Activated naive CD8-positive, alpha-beta T cell treated with anti-CD3 and anti-CD28 coated beads, Interleukin-2, amount 50 U/mL, for 24 hours (primary cell): ENCODE measurements at places on chromosomes 7 and 10.

- H3K36me3 ChIP-seq: no peaks in the 10 kb centered on the region
- no peak overlapping the region for H3K4me3 ChIP-seq
- DNase-seq: no peak
- H3K27ac ChIP-seq: no peak overlapping the region
Observed at GRCh38 chr10:43671659-43672531, 23.2 kb upstream of the ZNF32 start.

- DNase-seq: no peak
- peaks cover 30% of the 10 kb centered on the region for H3K36me3 ChIP-seq
Observed at GRCh38 chr7:141549582-141549981, 1.6 kb upstream of the AGK start.

DNA sequence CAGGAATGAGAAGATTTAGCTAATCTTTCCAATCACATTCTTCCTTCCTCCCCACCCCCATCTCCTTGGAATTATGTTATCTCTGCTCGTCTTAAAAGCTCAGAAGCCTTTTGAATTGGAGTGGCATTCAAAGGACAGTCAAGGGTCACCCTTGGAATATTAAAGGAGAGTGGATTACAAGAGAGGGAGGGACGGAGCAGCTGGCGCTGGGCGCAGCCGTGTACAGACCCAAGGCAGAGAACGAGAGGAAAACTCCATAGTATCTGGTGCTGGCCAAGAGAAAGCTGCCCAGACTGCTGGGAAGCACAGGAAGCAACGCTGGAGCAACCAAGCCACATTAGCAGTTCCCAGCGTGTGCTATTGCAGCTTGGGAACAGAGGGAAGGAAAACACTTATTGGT lies 95.7 kb downstream of the POU6F2 start:
- no peaks in the 10 kb centered on the region for H3K27me3 ChIP-seq
- no peak overlapping the region for H3K4me3 ChIP-seq

DNA sequence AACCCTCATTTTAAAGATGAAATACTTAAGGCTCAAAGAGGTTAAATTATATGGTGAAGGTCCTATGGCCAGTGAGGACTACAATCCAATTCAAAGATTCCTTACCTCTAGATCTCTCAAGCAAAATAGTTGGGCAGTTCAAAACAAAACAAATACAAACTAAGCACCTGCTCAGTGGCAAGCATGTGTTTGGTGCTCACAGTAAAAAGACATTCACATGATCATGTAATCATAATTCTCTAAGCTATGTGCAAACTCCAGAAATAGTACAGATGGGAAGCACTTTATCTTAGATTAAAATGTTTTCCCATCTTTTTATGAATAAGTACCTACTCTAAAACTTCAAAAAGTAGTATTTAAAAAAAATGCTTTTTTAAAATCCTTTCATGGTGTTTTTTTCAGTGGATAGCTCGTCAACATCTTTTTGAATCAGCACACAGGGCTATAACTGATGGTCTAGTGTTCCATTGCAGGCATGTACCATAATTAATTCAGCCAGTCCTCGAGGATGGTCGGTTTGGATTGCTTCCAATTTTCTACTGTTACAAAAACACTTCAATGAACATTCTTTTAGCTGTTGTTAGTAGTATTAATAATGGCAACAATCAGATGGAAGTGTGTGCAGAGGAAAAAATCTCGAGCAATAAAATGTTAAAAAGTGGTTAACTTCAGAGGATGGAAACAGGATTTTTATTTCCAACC lies 58.4 kb downstream of the CHCHD3 start:
- H3K36me3 ChIP-seq: peaks cover 34% of the 10 kb centered on the region
- no peak overlapping the region for H3K4me3 ChIP-seq
- H3K27me3 ChIP-seq: no peaks in the 10 kb centered on the region
- no peak overlapping the region for H3K27ac ChIP-seq

- no peaks in the 10 kb centered on the region for H3K36me3 ChIP-seq
- peaks cover 22% of the 10 kb centered on the region for H3K4me1 ChIP-seq
- H3K4me3 ChIP-seq: no peak overlapping the region
- H3K27ac ChIP-seq: no peak overlapping the region
Observed at GRCh38 chr10:9069136-9069535, 1014.6 kb downstream of the GATA3 start.

- peaks cover 3% of the 10 kb centered on the region for H3K4me1 ChIP-seq
- peaks cover 24% of the 10 kb centered on the region for H3K27me3 ChIP-seq
- no peaks in the 10 kb centered on the region for H3K36me3 ChIP-seq
Observed at GRCh38 chr7:189719-190118, 2.7 kb upstream of the FAM20C start.

DNA sequence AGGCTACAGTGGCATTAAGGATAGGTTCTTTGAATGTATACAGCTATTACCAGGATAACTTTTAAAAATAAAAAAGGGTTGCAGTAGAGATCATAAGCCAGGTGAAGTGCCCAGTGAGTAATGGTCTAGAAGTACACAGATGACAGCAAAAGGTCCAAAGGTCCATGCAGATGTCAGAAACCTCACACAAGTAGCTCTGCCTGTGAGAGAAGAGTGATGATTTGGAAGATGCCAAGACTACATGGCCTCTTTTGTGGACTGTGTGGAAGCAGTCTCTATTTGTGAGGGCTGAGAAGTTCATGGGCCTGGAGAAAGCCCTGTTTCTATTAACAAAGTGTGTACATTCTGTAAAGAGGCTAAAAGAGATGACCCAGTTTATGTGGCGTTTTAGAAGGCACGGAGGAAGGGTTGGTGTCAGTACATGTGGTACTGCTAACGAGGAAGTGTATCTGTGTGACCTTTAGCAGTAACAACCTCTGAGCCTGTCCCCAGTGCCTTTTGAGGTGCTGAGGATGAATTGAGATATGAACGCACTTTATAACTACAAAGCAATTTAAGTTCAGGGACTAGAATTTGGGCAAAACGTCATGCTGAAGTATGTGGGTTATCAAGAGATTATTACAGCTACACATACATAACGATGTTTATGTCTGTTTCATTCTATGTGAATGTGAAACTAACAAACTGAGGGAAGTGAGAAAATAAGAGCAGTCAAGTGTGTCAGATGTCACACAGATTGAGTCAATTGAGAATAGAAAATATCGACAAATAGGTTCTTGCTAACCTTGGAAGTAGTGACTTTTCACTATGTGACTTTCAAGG lies 7.6 kb downstream of the CYCS start:
- peaks cover 58% of the 10 kb centered on the region for H3K4me1 ChIP-seq
- H3K4me3 ChIP-seq: peak overlapping the region; percentile 33
- H3K27me3 ChIP-seq: no peaks in the 10 kb centered on the region
- no peak for DNase-seq
- H3K27ac ChIP-seq: peak overlapping the region; percentile 64

- H3K4me3 ChIP-seq: no peak overlapping the region
Observed at GRCh38 chr7:29556405-29557195, 7.0 kb upstream of the PRR15 start.

DNA sequence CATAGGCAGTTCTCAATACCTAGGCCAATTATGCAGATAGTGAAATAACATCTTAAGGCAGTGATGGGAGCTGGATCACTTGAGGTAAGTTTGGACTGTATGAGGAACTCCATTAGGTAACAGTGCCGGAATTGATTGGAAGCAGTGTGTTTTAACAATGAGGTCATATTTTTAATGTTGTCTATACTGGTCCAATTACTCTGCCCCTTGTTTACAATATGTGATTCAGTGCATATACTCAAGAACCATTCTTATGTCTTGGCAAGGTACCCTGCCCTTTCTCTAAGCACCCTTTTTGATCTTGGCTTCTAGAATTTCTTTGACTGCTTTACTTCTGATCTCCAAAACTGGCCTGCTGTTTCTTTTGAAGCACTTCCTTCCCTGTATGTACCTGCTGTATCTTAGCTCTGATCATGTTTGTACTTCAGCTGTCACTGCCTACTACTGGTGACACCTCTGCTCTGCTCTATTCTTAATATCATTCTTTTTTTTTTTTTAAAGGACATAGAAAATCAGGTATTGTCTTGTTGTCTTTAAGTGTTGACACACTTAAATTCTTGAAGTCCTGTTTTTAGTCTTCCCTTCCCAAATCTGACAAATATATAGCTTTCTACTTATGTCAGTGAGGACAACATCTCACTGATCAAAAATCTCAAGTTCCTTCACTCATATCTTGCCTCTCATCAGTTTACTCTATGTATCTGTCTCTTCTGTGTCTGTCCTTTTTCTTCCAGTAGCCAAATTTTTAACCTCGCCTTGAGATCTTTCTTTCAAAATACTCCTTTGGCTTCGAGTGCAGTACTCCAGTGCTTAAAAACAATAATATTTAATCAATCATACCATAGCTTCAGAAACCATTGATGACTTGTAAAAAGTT lies 46.4 kb upstream of the RPA3 start:
- no peak for DNase-seq
- no peaks in the 10 kb centered on the region for H3K36me3 ChIP-seq
- H3K4me3 ChIP-seq: no peak overlapping the region
- peaks cover 42% of the 10 kb centered on the region for H3K4me1 ChIP-seq

- no peak overlapping the region for H3K4me3 ChIP-seq
- no peaks in the 10 kb centered on the region for H3K27me3 ChIP-seq
- H3K4me1 ChIP-seq: peaks cover 12% of the 10 kb centered on the region
- peaks cover 11% of the 10 kb centered on the region for H3K36me3 ChIP-seq
- H3K27ac ChIP-seq: no peak overlapping the region
Observed at GRCh38 chr10:46229144-46229563, 57.6 kb upstream of the ANTXRL start.

GRCh38 chr10:131464789-131465188 lies 153.3 kb upstream of the TCERG1L start:
- no peaks in the 10 kb centered on the region for H3K4me1 ChIP-seq
- H3K4me3 ChIP-seq: no peak overlapping the region
- no peak overlapping the region for H3K27ac ChIP-seq
- no peak for DNase-seq

GRCh38 chr7:91543646-91544045 lies 279.4 kb downstream of the FZD1 start:
- no peak overlapping the region for H3K27ac ChIP-seq
- no peaks in the 10 kb centered on the region for H3K27me3 ChIP-seq
- DNase-seq: no peak
- H3K4me1 ChIP-seq: no peaks in the 10 kb centered on the region

DNA sequence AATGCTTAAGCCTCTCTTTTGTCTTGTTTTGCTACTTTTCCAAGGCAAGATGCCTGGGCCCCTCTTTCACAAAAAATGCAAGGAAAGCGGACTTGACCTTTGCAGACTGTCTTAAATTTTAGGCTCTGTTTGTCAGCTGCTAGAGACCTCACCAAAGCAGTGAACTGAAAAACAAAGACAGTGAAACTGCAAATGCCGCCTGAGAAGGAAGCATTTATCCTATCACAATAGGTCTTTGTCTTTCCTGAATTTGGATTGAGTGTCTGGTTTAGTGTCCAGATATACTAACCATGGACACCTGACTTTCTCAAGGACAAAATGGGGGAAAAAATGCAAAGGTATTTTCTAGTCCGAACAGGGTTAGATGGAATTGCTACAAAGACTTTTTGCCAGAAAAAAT lies 256.9 kb downstream of the INHBA start:
- H3K27ac ChIP-seq: no peak overlapping the region
- no peaks in the 10 kb centered on the region for H3K4me1 ChIP-seq
- DNase-seq: no peak
- no peak overlapping the region for H3K4me3 ChIP-seq

GRCh38 chr7:12488341-12488740 lies 82.2 kb upstream of the SCIN start:
- H3K4me1 ChIP-seq: no peaks in the 10 kb centered on the region
- DNase-seq: no peak
- H3K27me3 ChIP-seq: peaks cover 4% of the 10 kb centered on the region
- no peak overlapping the region for H3K4me3 ChIP-seq

DNA sequence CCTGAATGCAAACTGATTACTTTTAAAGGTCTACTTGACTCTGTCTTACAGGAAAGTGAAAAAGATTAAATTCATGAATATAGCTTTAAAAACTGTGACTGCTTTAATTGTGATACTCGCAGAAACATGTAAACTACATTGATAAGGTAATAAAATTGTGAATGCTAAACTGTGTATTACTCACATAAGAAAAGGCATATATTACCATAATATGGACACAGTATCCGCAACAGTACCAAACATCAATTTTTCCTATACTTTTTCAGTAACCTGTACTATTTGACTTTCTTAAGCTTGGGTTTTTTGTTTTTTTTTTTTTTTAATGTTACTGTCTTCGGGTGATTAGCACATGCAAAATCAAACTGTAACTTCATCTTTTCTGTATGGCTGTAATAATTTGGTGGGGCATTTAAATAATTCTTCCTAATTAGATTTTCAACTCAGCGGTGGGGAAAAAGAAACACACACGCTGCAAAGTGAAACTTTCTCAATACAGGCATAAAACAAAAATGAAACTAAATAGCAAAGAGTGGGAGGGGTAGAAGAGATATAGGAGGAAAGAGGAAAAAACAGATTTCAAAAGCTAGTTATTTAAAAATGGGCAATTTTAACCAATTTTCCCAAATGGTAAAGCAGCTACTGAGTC lies 23.2 kb downstream of the NT5C3A start:
- peaks cover 13% of the 10 kb centered on the region for H3K36me3 ChIP-seq
- H3K27ac ChIP-seq: peak overlapping the region; percentile 87
- peaks cover 61% of the 10 kb centered on the region for H3K4me1 ChIP-seq
- H3K27me3 ChIP-seq: no peaks in the 10 kb centered on the region

DNA sequence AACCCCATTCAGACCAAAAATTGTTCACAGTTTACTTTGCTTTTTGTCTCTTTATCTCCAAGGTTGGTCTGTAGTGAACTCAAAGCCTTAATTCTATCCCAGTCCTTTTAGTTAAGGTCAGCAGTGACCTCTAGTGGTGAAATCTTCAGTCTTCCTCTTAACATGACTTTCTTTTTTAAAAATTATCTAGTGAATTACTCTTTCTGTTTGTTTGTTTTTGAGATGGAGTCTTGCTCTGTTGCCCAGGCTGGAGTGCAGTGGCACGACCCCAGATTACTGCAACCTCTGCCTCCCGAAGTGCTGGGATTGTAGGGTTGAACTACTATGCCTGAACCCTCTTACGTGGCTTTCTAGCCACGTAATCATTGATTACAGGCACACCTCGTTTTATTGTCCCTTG lies 25.0 kb downstream of the ZNF487 start:
- no peak overlapping the region for H3K4me3 ChIP-seq
- H3K4me1 ChIP-seq: peaks cover 4% of the 10 kb centered on the region
- H3K27me3 ChIP-seq: no peaks in the 10 kb centered on the region
- H3K27ac ChIP-seq: no peak overlapping the region
- no peaks in the 10 kb centered on the region for H3K36me3 ChIP-seq

GRCh38 chr7:128210590-128211570 lies 30.2 kb upstream of the LEP start:
- H3K36me3 ChIP-seq: no peaks in the 10 kb centered on the region
- H3K27me3 ChIP-seq: peaks cover 1% of the 10 kb centered on the region
- no peak for DNase-seq
- H3K27ac ChIP-seq: no peak overlapping the region
- H3K4me1 ChIP-seq: no peaks in the 10 kb centered on the region

GRCh38 chr10:110421512-110422138 lies 76.1 kb upstream of the DUSP5 start:
- no peak overlapping the region for H3K4me3 ChIP-seq
- H3K4me1 ChIP-seq: peaks cover 76% of the 10 kb centered on the region
- peaks cover 9% of the 10 kb centered on the region for H3K27me3 ChIP-seq
- no peak for DNase-seq
- no peaks in the 10 kb centered on the region for H3K36me3 ChIP-seq
- H3K27ac ChIP-seq: peak overlapping the region; percentile 15

DNA sequence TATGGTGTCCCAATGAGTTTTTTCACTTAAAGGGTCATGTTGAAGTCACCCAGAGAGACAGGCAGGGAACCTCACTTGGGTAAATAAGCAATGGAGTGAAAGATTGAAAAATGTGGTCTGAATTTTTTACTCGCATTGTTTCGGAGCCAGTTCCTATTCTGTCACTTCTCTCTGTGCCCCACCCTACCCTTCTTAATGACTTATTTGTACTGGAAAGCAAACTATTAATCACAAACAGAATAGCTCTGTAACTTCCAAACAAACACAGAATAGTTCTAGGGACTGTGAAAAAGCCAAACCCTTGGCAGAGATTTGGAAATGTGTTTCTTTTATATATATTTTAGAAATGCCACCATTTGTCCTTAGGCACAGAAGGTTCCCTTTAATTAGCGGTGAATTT lies 76.0 kb downstream of the LRMDA start:
- no peaks in the 10 kb centered on the region for H3K36me3 ChIP-seq
- H3K27ac ChIP-seq: no peak overlapping the region
- H3K4me1 ChIP-seq: no peaks in the 10 kb centered on the region
